Amniotic epithelial cell (primary cell): ENCODE measurements at places on chromosomes 16 and 17.

GRCh38 chr16:81657781-81658180, 121.3 kb upstream of the PLCG2 start:
- DNase-seq, result peak; percentile 70

GRCh38 chr17:12021623-12022140, 1.0 kb downstream of the MAP2K4 start:
- DNase-seq, result no peak

DNA sequence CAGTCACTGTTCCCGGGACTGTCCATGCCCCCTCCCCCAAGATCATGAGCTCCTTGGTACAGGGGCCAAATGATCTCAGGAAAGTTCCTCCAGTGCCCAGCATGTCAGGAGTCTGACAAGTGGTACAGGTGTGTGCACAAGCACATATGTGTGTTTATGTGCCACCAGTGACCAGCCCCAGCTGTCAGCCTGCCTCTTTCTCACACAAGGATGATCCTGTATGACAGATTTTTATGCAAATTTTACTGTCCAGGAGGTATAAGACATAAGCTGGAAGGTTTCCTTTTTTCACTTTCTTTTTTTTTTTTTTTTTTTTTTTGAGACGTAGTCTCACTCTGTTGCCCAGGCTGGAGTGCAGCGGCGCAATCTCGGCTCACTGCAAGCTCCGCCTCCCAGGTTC, 31.4 kb upstream of the GFOD2 start:
- no peak for DNase-seq

GRCh38 chr17:28333083-28333746, 2.1 kb downstream of the IFT20 start:
- no peak for DNase-seq

DNA sequence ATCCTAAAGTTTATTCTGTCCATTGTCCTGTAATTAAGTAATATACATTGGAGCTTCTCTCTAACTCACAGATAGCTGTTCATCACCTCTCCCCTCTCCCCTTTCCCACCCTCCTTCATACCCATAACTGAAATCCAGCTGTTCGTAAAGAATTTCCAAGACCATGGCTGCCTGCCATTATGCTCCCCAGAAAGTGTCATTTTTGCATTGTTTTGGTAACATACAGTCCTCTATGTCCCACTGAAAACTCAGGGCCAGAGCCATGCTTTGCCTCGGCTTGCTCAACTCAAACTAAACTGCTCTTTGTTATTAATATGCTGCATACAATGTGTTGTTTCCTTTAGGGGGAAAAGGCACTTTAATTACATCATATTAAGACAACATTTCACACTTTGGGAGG, 132.0 kb downstream of the MRTFB start:
- no peak for DNase-seq

DNA sequence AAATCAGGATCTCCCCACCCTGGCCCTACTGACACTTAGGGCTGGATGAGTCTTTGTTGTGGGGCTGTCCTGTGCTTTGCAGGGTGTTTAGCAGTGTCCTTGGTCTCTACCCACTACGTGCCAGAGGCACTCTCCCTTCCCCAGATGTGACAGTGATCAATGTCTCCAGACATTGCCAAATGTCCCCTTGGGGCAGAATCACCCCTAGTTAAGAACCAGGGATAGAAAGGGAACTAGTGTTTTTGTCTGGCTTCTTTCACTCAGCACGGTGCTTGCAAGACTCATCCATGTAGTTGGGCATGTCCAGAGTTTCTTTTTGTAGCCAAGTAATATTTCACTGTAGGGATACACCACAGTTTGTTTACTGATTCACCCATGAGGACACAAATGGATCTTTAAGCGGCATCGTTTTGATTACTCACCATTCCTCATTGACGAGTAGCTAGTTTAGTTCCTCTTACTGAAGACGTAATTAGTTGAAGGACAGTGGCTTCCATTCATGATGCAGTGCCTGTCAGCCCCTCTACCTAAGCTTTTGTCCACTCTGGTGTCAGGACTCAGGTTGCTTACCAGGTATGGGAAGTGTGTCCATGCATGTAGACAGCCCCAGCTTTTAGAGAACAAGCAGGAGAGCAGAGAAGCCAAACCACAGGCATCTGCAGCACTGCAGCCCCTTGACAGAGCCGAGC, 26.0 kb upstream of the ITGB4 start:
- peak; percentile 75 for DNase-seq

- DNase-seq, result no peak
These were observed 2.1 kb downstream of the CKLF start for GRCh38 chr16:66554495-66554894.

DNA sequence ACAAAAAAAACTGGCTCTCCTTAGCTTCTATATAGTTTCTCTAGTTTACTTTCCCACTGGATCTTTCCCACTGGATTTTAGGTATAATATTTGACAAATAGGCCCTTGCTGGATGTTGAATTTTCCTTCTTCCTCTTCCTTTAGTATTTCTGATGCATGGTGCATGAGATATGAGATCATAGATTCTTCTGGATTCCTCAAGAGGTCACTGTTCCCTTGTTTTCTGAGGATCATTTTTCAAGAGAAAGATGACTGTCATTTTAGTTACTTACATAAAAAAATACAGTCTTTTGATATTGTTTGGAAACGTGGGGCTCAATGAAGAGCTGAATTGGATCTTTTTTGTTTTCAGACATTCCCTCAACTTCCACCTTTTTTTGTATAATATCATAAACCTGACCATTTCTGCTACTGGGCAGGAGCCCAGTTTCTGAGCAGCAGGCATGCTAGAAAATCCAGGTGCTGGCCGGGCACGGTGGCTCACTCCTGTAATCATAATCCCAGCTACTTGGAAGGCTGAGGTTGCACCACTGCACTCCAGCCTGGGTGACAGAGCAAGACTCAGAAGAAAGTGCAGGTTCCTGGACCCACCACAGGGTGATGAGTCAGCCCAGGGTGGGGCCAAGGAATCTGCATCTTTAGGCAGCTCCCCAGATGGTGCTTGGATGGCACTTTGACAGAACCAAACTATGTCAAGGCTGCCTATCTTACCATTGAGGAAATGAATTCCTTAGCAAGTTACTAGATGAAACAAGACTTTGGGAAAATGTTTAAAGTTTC, 70.3 kb downstream of the SDR42E1 start:
- peak; percentile 61 for DNase-seq

GRCh38 chr17:67440277-67441051, 63.4 kb downstream of the PITPNC1 start:
- DNase-seq, result peak; percentile 3

GRCh38 chr16:69188716-69189115, 1.8 kb downstream of the SNTB2 start:
- peak; percentile 49 for DNase-seq

- DNase-seq, result no peak
These were observed 2.5 kb upstream of the SPATA20 start for GRCh38 chr17:50544516-50544915.

DNA sequence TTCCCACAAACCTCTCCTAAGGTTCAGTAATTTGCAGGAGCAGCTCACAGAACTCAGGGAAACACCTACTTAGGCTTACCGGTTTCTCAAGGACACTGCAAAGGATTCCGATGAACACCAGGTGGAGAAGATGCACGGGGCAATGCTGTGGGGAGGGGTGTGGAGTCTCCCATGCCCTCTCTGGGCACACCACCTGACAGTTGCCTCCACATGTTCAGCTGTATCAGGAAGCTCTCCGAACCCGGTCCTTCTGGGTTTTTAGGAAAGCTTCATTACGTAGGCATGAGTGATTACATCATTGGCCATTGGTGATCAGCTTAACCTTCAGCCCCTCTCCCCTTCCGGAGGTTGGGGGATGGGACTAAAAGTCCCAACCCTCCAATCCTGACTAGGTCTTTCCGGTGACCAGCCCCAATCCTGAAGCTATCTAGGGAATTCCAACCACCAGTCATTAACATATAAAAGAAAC, 21.6 kb downstream of the C17orf58 start:
- DNase-seq, result no peak

DNA sequence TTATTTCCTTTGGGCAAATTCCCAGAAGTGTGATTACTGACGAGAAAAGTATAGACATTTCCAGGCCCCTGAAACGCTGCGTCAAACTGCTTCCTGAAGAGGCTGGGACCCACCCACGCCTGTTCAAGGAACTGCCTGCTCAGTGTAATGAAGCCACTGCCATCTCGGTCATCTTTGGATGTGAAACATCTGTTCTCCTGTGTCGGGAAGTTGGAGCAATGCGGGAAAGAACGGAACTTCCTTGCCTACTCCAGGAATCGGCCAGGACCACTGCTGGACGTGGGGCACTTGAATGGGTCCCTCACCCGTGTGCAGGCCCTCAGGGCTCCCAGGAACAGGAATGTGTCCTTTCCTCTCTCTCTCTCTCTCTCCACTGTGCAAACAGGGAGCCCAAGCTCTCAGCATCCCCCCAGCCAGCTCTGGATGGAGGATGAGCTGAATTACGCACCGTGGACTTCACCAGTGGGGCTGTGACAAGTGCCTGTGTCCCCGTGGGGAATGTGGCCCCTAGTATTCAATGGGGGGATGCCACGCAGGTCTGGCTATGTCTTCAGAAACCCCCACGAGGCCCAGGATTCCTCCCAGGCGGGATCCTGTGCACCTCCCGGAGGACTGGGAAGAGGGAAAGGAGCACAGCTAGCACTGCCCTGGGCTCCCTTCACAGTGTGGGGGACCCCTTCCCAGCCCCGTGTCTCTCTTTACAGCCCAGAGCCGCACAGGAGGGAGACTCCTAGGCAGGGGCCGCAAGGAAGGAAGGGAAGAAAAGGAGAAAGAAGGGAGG, 18.3 kb upstream of the LITAF start:
- no peak for DNase-seq

DNA sequence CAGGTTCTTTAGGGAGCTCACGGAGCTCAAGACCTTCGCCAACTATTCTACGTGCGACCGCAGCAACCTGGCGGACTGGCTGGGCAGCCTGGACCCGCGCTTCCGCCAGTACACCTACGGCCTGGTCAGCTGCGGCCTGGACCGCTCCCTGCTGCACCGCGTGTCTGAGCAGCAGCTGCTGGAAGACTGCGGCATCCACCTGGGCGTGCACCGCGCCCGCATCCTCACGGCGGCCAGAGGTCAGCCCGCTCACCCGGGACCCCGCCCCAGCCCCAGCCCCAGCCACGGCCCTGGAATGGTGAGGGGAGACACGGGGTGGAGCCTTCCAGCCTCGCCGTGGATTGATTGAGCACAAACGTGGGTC, 13.5 kb downstream of the SARM1 start:
- DNase-seq, result no peak

- DNase-seq, result no peak
These were observed 50.1 kb downstream of the HNF1B start for GRCh38 chr17:37694734-37695133.

- DNase-seq, result no peak
These were observed 9.8 kb downstream of the FSCN2 start for GRCh38 chr17:81537856-81538555.

- no peak for DNase-seq
These were observed 110.1 kb downstream of the IRX3 start for GRCh38 chr16:54176376-54176901.

DNA sequence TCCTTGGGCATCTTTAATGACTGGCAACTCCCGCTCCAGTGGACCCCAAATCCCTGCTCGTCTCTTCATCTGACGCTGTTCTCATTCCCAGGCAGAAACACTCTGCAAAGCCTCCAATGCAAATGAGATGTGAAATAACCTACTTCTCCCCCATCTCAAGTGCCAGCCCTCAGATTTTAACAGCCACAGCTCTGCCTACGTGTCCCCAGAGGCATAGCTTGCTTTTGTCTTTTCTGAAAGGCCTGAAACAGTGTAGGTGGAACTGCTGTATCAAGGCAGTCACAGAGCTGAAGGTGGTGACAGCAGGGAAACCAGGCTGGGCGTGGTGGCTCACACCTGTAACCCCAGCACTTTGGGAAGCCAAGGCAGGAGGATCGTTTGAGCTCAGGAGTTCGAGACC, 14.7 kb downstream of the RPH3AL start:
- no peak for DNase-seq

- peak; percentile 94 for DNase-seq
These were observed 18.4 kb downstream of the CYB5D2 start for GRCh38 chr17:4161192-4161966.

DNA sequence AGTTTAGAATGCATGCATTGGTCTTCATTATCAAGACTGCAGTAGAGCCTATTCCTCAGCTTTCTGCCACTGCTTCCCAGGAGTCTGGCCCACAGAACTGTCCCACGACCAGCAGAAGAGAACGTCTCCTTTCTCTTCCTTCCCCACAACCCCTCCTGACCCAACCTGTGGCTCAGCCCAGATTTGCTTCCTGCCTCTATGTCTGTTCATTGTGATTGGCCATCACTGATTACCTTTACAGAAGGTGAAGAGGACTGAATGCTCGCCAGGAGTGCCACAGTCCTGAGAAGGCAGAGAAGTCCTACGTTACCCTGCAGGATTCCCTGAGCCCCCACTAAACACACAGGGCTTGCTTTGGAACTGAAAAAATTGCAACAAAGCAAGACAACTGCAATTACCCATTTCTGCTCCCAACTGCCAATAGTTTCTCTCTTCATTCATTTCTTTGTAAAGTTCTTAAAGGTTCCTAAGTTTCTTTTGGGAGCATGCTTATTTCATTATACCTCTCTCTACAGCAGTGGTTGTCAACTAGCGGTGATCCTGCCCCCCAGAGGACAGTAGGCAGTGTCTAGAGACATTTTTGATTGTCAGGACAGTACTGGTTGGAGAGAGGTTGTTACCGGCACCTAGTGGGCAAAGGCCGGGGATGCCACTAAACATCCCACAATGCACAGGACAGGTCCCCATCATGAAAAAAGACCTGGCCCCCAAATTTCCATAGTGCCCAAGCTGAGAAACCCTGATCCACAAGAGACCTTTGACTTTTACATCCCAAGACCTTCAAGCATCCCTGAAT, 4.5 kb upstream of the NAT9 start:
- DNase-seq, result no peak

- DNase-seq, result no peak
These were observed 327.6 kb downstream of the GRIN2A start for GRCh38 chr16:9854675-9855074.

DNA sequence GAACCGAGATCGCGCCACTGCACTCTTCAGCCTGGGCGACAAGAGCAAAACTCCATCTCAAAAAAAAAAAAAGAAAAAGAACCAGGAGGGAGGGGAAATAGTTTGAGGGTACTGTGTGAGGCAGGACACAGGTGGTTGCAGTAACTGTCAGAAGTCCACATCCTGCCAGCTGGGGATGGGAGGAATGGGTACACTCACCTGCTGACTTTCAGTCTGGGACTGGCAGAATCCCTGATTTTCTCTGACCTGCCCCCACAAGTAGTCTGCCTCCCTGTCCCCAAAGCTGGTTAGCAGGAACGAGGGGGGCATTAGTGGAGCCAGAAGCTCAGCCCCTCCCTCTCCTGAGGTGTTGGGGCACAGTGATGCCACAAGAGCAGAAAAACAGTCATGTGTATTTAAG, 7.1 kb upstream of the ARL5C start:
- no peak for DNase-seq
